ENCODE measurements at places on chromosomes 5 and 9. TPM values are rescaled to one million over a fixed set of nuclear protein-coding genes. Genes with fewer than 3 reads are reported as not detected.

Gene STING1
- 26.2 TPM for total RNA-seq

Gene C6
- total RNA-seq = not detected

Gene WHRN
- total RNA-seq = 3.1 TPM

DNA sequence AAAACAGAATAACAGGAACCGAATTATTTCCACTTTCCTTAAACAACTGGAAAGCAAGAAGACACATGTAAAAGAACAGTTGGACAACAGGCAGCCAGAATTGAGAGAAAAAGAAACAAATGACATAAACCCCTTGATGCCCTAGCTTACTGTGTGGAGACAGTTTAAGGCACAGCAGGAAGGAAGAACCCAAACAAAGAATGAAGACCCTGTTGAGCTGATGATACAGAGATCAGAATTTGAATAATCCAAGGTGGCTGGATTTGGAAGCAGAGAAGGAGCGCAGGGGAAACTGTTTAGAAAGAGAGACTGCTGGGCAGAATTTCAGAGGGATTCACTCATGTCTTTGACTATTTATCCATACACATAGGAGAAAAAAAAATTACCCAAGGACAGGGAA, 316.3 kb upstream of the POU5F2 start:
- no peak for DNase-seq

DNA sequence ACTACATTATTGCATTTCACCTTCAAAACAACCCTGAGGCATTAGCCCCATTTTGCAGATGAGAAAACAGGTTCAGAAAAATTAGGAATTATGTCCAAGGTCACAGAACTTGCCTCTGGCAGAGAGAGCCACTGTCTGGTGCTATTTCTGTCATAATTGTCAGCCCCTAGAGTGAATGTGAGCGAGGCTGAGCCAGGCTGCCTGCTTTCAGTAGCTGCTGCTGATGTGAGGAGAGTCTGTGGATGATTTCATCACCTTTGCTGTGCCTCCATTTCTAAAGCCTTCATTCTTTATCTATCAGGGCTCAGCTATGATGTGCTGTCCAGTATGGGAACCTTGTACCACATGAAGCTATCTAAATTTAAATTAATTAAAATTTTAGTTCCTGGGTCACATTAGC, 71.4 kb downstream of the INSYN2B start:
- DNase-seq = no peak

DNA sequence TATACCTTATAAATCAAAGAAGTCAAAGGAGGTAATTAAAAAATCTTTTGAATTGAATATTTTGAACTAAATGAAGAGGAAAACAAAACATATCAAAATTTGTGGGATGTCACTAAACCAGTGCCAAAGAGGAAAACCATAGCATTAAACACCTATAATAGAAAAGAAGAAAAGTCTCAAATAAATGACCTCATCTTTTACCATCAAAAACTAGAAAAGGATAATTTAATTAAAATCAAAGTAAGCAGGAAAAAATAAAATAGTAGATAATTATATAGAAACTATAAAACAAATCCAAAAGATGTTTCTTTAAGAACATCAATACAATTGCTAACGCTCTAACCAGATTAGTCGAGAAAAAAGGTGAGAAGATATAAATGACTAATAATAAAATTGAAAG, 47.8 kb downstream of the LPAR1 start:
- no peak for DNase-seq

DNA sequence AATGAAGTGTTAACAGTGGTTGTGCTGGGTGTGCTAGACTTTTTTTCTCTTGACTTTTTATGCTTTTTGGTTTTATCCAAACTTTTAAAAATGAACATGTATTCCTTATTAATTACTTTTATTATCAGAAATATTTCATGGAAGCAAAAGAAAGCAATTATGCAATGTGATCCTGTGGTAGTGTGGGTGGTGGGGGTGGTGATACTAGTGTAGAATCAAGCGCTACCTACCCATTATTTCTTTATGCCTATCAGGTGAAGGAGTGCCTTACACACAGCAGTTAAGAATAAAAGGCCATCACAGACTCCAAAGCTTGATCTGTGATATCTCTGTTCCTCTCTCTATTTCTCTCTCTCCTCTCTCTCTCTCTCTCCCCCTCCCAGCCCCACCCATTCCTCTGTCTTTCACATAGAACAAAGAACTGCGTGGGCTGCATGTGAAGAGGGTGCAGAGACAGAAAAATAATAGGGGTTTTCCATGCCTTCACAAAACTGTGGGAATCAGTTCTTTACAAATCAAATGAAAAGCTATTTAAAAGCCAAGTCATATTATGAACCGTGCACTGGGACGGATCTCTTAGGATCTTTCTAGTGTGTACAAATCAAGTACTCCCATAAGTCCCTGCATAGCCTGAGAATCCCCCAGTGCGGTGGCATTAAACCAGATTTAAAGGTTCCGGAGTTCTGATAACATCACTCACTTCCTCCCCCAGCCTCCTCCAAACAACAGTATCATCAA, 351.2 kb downstream of the RAB3C start:
- DNase-seq = no peak

GRCh38 chr5:24899180-24899579, 254.4 kb upstream of the CDH10 start:
- no peak for DNase-seq

GRCh38 chr9:79489261-79490000, 82.3 kb upstream of the TLE4 start:
- peak; percentile 24 for DNase-seq

GRCh38 chr5:54718656-54719055, 201.1 kb downstream of the SNX18 start:
- peak; percentile 23 for DNase-seq

GRCh38 chr5:45093377-45093776, 284.6 kb downstream of the MRPS30 start:
- no peak for DNase-seq

DNA sequence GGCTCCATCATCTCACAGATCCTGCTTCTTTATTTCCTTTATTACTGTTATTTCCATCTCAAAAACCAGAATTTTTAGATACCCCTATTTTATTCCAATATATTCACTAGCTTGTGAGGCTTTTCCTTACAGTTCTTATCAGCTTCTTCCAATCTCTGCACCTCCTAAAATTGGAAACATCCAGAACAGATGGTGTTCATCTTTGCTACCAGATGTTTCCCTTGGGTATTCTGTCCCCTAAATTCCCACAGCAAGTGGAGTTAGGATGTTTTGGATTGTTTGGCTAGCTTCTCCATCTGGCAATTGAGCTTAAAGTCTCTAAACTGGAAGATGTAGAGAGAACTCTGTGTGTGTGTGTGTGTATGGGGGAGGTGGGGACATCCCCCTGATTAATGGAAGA, 580.4 kb downstream of the DTWD2 start:
- no peak for DNase-seq

Data from umbilical cord (tissue), 2 donors.